Right cardiac atrium (tissue), 5 donors: ENCODE measurements at places on chromosomes 2 and 18. TPM values are rescaled to one million over a fixed set of nuclear protein-coding genes. Genes with fewer than 3 reads are reported as not detected.

UGT1A10 gene
- total RNA-seq, result not detected

UNC80 gene
- total RNA-seq, result not detected

- DNase-seq, result no peak
Measured at GRCh38 chr2:26584191-26584590, 57.0 kb downstream of the CIB4 start.

GRCh38 chr2:204306667-204307066 is 238.6 kb upstream of the PARD3B start:
- no peak for DNase-seq

ZNF892 gene
- 3.3 TPM for total RNA-seq

- no peak for DNase-seq
Measured at GRCh38 chr2:3871002-3871401, 167.6 kb downstream of the DCDC2C start.

DNA sequence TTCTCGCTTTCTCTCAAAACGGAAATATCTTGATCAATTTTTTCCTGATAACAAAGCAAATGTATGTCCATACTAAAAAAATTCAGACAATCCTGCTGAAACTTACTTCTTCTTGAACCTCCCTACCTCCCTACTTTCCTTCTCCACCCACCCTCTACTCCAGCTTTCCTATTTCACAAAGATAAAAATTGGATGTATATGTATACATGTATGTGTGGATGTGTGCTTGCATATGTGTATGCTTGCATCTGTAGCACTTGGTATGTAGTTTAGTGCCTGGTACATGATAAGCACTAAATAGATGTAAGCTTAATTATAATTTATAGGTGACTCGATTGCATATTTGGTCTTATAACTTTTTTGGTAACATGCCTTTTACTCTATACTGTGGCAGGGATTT is 167.5 kb upstream of the ITGA4 start:
- no peak for DNase-seq

- DNase-seq, result no peak
Measured at GRCh38 chr2:148721991-148722777, 77.6 kb downstream of the EPC2 start.

- DNase-seq, result no peak
Measured at GRCh38 chr2:189521699-189522434, 58.7 kb downstream of the SLC40A1 start.

DNA sequence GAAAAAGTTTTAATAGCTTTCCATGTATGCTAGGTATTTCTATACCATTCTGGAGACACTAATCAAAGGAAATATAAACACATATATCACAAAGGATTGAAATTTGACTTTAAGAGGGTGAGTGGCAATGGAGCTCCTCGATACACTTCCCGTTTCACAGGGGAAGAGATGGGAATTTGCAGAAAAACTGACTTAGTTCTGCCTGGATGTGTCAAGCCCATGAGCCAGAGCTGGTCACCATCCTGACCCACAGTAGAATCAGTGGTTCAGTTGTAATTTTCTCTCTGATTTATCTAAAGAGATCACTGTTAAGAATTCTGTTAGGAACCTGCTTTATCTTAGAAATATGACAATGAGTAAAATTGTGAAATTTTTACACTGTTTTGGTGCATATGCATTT is 34.2 kb downstream of the PLCL1 start:
- peak; percentile 18 for DNase-seq

DNA sequence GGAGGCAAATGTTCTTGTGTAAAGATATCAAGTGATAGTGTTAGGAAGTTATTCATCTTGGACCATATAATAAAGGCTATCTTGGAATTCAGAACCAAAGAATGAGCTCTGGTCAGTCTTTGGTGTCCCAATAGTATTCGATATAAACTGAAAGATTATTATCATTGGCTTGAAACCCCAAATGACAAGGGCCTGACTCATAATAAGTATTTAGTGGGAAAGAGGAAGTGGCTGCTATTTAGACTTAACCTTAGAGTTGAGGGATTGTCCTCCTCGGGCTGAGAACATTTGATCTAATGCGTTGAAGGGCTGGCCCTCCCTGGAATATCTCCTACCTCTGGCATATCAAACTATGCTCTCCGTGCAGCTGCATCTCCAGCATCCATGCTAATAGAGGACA is 67.5 kb downstream of the CDH20 start:
- no peak for DNase-seq

GRCh38 chr18:79117385-79117784 is 48.2 kb downstream of the ATP9B start:
- no peak for DNase-seq

DNA sequence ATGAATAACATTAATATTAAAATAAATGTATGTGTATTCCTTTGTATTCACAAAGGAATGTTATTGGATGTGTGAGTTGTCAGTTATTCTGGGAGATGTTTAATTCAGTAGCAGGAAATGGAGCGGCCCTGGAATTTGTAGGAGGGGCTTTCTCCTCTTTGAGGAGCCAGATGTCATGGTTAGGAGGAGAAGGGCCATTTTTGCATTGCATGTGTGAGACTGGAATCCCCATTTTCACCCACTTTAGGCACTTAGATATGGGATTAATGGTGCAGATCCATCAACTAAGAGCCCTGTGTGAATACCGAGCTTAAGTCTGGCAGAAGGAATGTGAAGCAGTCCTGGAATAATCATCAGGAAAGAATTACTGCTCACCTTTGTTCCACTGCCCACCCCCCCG is 439.2 kb downstream of the PARD3B start:
- no peak for DNase-seq

- no peak for DNase-seq
Measured at GRCh38 chr2:205658572-205658971, 23.7 kb upstream of the NRP2 start.

DNA sequence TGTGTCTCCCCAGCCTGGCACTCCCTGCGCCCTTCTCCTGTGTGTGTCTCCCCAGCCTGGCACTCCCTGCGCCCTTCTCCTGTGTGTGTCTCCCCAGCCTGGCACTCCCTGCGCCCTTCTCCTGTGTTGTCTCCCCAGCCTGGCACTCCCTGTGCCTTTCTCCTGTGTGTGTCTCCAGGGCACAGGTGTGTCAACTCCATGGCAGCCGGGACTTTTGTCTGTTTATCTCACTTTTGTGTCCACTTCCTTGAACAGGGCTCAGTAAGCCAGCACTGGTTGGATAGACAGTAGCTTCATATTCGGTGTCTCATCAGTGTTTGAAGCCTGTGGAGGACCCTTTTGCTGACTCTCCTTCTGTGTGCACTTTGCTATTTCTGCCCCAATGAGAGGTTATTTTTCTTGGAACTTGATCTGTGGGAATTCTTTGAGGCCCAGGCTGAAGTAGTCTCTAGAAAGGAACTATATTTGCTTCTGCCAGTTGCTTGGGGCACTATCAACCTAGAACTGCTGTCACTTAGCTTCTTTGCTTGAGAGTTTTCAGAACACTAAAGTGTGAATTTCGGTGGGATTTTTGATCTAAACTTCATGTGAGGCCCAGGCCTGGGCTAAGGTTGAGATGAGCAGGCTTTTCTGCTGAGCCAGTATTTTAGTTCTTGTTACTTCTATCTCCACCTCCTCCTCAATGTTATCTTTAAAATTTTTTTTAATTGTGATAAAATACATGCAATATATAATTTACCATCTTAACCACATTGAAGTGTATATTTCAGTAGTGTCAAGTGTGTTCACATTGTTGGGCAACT is 8.3 kb upstream of the ASB1 start:
- DNase-seq, result no peak

DNA sequence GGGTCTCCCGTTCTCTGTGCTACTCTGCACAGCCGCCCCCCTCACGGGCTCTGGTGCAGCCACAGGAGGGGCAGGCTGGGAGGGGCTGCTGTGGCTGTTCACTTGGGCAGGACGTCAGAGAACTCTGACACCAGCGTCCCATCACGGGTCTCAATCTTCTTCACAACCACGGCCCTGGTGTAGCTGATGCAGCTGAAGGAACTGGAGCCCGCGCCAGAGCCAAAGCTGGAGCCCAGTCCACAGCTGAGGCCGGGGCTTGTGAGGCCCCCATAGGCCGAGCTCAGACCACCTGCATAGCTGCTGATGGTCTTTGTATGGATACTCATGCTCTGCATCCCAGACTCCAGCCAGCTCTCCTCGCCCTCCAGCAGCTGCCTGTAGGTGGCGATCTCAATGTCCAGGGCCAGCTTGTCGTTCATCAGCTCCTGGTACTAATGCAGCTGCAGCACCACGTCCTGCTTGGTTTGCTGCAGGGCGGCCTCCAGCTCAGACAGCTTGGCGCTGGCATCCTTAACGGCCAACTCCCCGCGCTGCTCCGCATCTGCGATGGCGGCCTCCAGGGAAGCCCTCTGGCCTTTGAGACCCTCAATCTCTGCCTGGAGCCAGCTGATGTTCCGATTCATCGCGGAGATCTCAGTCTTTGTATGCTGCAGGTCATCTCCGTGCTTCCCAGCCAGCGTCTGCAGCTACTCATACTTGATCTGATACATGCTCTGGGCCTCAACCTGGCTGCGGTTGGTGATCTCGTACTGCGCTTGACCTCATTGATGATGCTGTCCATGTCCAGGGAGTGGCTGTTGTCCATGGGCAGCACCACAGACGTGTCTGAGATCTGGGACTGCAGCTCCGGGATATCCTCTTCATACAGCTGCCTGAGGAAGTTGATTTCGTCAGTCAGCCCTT is 7.4 kb upstream of the DUSP19 start:
- DNase-seq, result no peak

GRCh38 chr2:105778080-105778607 is 33.4 kb downstream of the NCK2 start:
- DNase-seq, result no peak

DNA sequence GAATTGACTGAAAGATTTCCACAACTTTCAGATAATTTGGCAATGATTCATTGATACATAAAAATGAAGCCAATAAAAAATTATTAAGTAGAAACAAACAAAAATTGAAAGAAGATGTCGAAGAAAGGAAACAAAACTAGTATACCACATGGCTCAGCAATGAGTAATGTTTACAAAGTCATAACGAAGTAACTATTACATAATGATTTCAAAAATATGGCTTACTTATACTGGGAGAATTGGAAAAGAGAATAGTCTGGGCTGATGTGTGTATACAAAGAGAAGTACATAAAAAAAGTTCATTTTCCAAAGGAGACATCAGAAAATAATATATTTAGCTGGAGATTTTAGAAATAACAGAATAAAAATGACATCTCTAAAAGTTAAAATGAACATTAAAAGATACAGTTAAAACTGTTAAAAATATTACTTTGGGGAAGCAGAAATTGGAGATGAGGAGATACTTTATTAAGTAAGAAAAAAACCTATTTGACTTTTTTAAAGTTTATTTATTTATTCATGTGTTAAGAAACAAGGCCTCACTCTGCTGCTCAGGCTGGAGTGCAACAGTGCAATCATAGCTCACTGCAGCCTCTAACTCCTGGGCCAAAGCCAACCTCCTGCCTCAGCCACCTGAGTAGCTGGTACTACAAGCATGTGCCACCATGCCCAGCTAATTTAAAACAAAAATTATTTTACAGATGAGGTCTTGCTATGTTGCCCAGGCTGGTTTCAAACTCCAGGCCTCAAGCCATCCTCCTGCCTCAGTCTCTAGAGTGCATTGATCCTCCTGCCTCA is 409.7 kb upstream of the PIK3C3 start:
- DNase-seq, result no peak

CIAO1 gene
- 52.2 TPM for total RNA-seq

GRCh38 chr2:191701029-191701428 is 23.1 kb downstream of the NABP1 start:
- DNase-seq, result no peak

AMMECR1L gene
- total RNA-seq, result 9.8 TPM

DNA sequence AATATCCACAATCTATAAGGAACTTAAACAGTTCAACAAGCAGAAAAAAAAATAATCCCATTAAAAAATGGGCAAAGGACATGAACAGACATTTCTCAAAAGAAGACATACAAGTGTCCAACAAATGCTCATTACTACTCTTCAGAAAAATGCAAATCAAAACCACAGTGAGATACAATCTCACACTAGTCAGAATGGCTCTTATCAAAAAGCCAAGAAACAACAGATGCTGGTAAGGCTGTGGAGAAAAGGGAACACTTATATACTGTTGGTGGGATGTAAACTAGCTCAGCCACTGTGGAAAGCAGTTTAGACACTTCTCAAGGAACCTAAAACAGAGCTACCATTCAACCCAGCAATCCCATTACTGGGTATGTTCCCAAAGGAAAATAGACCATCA is 7.2 kb upstream of the CRYGB start:
- no peak for DNase-seq

DNA sequence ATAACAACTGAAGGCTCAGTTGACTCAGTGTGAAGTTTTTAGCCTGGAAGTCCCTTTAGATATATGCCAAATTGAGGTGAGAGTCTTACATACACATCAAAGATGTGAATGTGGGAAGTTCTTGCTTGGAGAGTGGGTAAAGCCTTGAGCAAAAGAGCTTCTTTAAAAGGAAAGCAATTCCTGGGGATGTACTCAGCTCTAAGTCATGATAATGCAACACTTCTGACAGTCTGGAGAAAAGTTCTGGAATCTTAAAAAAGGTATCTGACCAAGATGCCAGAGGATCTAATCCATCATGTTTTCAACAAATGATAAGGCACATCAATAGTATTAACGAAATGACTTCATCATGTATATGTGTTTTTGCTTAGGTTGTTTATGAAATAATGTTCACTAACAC is 351.2 kb downstream of the CDH19 start:
- DNase-seq, result no peak

ALLC gene
- total RNA-seq, result 0.25 TPM

TMEM37 gene
- total RNA-seq, result 4.7 TPM

GRCh38 chr2:153589586-153589985 is 111.0 kb upstream of the RPRM start:
- DNase-seq, result no peak

- no peak for DNase-seq
Measured at GRCh38 chr18:63138436-63139340, 180.9 kb downstream of the BCL2 start.

SFT2D3 gene
- total RNA-seq, result 5.0 TPM

SAG gene
- not detected for total RNA-seq

DNA sequence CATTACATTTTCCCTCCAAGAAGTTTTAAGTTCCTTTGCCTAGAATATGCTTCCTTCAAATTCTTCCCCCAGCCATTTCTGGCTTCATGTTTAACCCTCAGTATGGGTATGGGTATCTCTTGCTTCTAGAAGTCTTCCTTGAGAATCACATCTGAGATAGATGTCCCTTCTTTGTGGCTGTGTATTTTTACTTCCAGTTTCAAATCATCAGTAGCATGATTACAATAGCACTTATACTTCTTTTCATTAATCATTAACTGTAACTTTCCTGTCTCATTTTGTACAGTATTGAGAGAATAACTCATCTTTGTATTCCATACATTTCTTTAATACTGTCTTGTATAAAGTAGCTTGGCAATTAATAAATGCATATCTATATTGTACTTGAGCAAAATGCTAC is 17.3 kb upstream of the PDE1A start:
- DNase-seq, result no peak

GRCh38 chr2:165113414-165113813 is 90.4 kb downstream of the SCN3A start:
- DNase-seq, result no peak

FOXD4L1 gene
- 0.18 TPM for total RNA-seq

CFC1 gene
- total RNA-seq, result 0.45 TPM
